Dermis blood vessel endothelial cell (primary cell): ENCODE measurements at places on chromosomes 6 and 20. TPM values are rescaled to one million over a fixed set of nuclear protein-coding genes. Genes with fewer than 3 reads are reported as not detected.

Gene TREM2
- not detected in 2 replicates for total RNA-seq

Gene TTBK1
- 0.05 TPM in 1 of 2 replicates, not detected in the other for total RNA-seq

Gene ADAM33
- 0.09 and 0.17 TPM in 2 replicates for total RNA-seq

Gene TBX18
- 0.68 and 1.7 TPM in 2 replicates for total RNA-seq

GRCh38 chr6:169328112-169328801 is 74.6 kb upstream of the THBS2 start:
- DNase-seq: no peak

- peak; percentile 20 for DNase-seq
These were observed 181.0 kb downstream of the COL12A1 start for GRCh38 chr6:75024828-75025227.

- no peak for DNase-seq
These were observed 95.3 kb upstream of the C6orf118 start for GRCh38 chr6:165404697-165405096.

DNA sequence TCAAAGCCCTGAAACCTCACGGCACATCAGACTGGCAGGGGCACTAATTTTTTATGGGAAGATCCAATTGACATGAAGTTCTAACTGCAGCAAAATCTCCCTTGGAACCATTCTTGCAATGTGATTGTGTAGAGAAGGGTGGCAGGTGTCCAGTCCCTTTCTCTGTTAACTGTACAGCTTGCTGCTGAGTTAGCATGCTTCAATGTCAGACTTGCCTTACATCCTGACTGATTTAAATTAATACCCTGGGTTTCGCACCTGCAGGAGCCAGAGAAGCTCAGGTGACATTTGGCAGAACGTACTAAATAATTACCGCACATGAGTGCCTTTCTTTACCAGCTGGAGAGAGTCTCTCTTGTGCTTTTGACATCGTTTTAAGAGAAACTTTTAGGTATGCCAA is 123.0 kb downstream of the DOK5 start:
- no peak for DNase-seq

DNA sequence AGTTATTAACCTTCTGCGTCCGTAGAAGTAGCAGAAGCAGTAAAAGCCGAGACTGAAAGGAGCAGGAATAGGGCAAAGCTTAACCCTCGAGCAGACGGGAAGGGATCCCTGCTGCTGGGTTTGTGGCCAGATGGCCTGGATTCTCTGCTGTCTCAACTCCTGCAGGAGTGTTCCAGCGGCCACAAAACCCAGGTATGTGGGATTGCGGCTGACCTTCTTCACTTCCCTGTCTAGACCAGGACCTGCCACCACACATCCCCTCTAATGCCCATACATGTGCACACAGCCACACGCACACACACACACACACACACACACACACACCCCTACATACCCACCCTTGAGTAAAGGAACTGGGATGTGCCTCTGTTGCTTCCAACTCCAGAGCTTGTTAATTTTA is 33.1 kb upstream of the TNFRSF21 start:
- DNase-seq: no peak

- DNase-seq: no peak
These were observed 54.9 kb downstream of the MAP3K5 start for GRCh38 chr6:136737374-136737844.
